ENCODE measurements at places on chromosomes 12 and 14.

GRCh38 chr14:100679707-100680438 is 46.8 kb upstream of the DLK1 start:
- peak; percentile 94 for DNase-seq

DNA sequence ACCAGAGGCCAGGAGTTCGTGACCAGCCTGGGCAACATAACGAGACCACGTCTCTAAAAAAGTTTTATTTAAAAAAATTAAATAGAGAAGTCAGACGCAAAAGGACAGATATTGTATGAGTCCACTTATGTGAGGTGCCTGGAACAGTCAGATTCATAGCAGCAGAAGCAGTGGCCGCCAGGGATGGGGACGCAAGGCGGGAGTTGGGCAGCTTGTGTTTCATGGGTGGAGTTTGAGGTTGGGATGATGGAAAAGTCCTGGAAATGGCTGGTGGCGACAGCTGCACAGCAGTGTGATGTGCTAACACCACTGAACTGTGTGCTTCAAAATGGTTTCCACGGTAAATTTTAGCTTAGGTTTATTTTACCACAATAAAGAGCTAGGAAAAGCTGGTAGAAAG is 57.6 kb upstream of the DDX11 start:
- peak; percentile 74 for DNase-seq

DNA sequence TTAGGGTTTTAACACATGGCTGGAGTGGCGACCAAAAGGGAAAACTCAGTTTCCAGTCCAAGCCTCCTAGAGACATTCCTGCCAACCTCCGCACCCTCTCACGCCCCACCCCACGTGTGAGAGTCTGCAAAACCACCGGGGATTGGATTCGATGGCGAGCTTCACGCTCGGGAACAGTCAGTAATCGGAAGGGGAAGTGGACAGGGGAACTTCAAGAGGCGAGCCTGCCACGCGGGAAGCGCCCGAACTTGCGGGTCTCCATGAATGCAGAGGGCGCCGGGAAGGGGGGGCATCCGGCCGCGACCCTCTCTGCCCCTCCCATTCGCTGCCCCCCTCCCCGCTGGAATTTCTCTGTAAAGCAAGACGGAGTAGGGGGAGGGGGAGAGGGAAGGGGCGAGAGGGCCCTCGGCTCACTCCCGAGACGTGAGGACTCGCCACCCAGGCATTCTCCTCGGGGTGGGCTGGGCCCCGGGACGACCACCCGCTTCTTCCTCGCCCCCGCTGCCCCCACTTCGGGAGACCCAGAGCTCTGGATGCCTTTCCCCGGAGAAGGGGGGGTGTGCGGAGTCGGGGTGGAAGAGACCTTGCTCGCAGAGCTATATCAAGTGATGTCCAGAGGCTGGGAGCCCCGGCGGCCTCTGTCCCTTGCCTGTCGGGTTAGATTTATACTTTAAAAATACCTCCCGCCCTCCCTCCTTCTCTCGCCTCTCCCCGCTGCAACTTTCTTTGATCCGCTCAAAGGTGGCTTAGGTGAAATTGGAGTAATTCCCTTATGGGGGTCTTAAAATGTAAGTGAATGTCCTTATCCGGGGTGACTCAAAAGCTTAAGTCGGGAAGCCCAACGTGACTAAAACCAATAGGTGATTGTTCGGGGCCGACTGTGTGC is 2.5 kb upstream of the CCND2 start:
- DNase-seq, result peak; percentile 79

DNA sequence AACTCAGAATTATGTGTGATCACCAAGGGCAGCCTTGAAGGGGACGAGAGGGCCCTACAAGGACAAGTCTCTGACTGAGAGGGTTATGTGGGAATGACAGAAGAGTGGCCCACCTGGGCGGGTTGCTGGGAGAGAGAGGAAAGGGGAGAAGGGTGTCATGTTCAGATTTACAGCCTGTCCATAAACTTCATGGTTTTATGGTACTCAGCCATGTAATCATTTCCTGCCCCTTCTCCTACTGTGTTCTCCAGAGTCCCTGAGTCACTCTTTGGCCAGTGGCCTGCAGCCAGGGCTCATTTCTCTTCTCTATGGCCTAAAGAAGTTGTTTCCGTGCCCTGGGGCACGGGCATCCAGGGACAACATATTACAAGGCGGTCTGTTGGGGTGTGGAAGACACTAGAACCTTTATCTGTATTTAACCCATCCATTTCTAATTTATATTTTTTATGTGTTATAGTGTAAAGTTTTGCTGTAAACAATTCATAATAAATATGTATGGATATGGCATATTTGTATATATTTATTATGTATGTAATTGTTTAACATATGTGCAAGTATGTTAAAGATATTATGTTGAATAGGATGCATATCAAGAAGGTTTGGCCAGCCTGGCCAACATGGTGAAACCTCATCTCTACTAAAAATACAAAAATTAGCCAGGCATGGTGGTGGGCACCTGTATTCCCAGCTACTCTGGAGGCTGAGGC is 26.9 kb downstream of the DDX47 start:
- peak; percentile 29 for DNase-seq

GRCh38 chr12:2294651-2295475 is 242.1 kb downstream of the CACNA1C start:
- DNase-seq, result peak; percentile 20

DNA sequence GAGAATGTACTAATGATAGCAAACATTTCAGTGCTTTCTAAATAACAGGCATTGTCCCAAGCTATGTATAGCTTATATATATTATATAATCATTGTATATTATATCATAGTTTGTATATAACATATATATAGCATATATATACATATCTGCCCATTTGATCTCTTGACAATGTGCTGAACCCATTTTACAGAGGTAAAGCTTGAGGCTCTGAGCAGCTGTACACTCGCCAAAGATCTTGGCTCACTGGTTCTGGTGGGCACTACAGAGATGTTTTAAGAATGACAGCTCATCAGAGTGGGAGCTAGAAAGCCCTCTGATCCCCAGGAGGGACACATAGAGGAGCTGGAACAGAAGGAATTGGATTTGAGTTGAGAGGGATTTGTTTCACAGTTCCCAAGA is 68.2 kb upstream of the ACTN1 start:
- DNase-seq, result no peak

DNA sequence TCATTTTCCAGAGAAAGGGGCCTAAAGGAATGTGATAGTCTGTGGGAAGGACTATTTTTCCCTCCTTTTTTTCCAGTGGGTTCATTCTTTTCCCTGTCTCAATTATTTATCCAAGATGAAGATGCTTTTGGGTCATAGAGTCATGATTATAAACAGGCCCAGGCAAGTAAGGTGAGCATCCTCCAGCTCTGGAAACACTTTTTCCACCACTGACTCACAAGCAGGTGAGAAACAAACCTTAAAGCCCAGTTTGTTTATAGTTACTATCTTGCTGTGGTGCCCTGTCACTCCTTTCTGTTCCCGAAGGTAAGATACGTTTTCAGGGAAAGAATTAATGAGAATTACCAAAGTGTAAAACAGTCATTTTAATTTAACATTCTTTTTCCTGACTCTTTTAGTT is 107.7 kb upstream of the IFNG-AS1 start:
- DNase-seq, result no peak

- no peak for DNase-seq
These were observed 43.3 kb upstream of the LRRK2 start for GRCh38 chr12:40181490-40181889.

DNA sequence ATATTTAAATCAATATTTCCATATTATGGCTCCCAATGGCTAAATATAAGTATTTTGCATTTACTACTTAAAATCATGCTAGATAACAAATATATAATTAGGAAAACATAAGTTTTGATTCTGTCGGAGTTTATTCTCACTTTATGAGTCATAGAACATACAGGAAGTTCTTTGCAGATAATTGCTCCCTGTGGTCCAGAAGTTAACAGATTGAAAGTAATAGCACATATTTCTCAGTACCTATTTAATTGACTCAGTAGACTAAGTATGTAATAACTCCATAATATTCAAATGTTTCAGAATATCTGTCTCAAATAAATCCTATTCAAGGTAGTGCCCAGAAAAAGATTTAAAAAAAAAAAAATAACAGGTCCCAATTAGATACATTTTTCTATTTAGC is 806.0 kb upstream of the ATXN7L3B start:
- no peak for DNase-seq

- DNase-seq, result no peak
These were observed 50.6 kb upstream of the PTGR2 start for GRCh38 chr14:73800970-73801515.

DNA sequence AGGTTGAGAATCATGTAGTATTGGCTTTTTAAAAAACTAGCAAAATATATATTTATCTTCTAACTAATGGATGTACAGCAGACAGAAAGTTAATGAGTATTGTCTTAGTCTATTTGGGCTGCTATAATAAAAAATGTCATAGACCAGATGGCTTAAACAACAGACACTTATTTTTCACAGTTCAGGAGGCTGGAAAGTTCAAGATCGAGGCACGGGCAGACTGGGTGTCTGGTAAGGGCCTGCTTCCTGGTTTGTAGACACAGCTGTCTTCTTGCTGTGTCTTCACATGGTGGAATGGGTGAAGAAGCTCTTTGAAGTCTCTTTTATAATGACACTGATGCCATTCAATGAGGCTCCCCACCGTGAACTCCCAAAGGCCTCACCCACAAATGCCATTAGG is 70.1 kb upstream of the KRR1 start:
- no peak for DNase-seq

- no peak for DNase-seq
These were observed 13.9 kb downstream of the DUSP16 start for GRCh38 chr12:12548713-12549112.

DNA sequence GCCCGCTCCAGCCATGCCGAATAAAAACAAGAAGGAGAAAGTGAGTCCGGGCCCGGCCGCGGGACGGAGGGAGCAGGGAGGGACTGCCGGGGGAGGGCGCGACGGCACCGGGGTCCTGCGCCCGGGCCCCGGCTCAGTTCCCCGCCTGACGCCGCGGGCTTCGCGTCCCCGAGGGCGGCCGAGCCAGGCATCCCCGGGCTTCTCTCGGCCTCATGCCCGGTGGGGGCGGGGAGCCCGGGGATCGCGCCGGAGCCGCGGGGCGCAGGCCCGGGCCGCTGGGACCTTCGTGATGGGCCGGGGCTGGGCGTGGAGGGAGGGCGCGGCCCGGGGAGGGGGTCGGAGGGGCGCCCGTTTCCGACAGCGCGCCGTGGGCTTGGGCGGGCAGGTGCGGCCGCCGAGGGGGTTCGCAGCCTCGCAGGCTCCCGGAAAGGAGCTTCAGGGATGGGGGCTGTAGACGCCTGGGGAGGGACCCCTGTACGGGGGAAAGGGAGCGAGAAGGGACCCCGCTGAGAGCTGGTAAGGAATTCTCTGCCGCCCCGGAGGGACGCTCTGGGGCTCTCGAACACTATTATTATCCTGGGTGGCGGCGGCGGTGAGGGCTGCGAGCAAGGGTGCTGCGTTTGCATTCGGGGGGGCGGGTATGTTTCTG is 496 bp downstream of the PPP2R5C start:
- no peak for DNase-seq

DNA sequence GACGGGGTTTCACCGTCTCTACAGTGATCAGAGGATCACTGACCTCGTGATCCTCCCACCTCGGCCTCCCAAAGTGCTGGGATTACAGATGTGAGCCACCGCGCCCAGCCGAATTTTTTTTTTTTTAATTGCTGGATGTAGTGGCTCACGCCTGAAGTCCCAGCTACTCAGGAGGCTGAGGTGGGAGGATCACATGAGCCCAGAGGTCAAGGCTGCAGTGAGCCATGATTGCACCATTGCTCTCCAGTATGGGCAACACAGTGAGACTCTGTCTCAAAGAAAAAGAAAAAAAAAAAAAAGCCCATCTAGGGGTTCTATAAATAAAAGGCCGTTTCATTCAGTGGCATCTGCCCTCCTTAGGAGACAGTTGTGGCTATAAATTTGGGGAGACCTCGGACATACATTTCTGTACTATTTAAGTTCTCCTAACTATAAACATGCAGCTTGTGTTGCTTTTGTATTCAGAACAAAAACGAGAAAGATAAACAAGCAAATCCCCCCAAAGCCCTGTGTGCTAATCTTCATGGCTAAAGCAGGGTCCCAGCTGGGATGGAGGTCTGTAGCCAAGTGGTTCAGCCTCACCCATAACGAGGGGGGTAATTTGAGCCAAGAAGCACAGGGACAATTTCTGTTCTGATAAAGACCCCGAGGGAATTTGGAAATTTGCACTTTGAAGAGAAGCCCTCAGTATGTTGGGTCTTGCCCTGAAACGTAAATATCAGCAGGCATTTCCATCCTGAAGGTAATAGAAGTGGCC is 35.0 kb upstream of the BCL7A start:
- no peak for DNase-seq

DNA sequence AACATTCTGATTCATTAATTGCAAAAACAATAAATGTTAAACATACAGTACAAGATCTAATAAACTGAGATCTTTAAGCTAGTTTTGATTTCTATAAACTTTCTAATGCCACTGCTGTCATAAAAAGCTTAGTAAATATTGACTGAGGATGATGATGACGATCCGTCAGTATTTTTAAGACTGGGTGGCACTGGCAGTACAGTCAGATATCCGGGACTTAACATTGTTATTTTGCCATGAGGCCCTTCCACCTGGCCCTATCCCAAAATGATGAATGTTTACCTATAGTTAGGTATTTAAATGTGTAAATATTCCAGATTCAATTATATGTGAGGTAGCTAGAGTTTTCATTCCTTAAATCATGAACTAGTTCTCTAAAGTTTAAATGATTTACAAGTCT is 158.5 kb downstream of the FOXA1 start:
- no peak for DNase-seq

DNA sequence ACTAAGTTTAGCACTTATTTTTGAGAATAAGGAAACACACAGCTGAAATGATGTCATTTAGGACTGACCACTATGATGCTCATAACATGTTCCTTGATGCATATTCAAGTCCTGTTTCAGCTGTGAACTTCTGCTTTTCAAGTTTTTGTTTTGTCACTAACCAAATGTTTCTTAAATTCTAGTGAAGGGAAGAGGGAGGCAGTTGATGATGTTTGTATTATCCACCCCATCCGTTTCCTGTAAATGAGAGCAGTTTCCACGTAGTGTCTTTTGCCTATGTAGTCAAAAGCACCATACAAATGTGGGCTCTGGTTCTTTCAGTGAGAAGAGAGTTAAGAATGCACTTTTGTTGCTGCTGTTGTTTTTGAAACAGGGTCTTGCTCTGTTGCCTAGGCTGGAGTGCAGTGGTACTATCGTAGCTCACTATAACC is 491.8 kb downstream of the PCNX1 start:
- no peak for DNase-seq

DNA sequence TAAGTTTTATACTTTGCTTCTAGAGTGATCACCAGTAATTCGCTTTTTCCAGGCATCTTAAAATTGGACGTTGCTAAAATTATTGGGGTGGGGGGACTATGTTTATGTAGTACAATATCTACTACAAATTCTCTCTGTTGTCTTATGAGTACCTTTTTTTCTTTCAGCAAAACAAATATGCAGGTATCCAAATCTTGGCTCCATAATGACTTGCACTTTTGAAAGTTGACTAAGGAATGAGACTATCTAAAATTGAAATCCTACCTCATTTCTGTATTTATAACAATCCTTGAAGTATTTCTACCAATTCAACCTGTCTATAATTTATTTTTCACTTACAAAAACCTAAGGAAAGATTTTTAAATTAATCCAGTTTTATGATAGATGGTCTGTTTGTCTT is 2.4 kb downstream of the DYNC1H1 start:
- DNase-seq, result no peak
